ENCODE measurements at places on chromosomes 2 and 18.

- H3K27ac ChIP-seq = peak overlapping the region; percentile 83
- peak overlapping the region; percentile 49 for H3K4me3 ChIP-seq
- H3K4me1 ChIP-seq = peaks cover 68% of the 10 kb centered on the region
- H3K27me3 ChIP-seq = no peaks in the 10 kb centered on the region
These were observed 24.8 kb downstream of the SP3 start for GRCh38 chr2:173940208-173941020.

- H3K4me1 ChIP-seq = no peaks in the 10 kb centered on the region
- no peak overlapping the region for H3K4me3 ChIP-seq
- no peaks in the 10 kb centered on the region for H3K27me3 ChIP-seq
- H3K36me3 ChIP-seq = peaks cover 9% of the 10 kb centered on the region
- H3K27ac ChIP-seq = no peak overlapping the region
These were observed 552.5 kb upstream of the SALL3 start for GRCh38 chr18:78427081-78427480.

GRCh38 chr2:86275384-86275799 lies 62.0 kb downstream of the REEP1 start:
- H3K4me1 ChIP-seq = peaks cover 21% of the 10 kb centered on the region
- no peak overlapping the region for H3K27ac ChIP-seq
- H3K27me3 ChIP-seq = peaks cover 18% of the 10 kb centered on the region
- no peak for DNase-seq

- no peak overlapping the region for H3K27ac ChIP-seq
- H3K4me1 ChIP-seq = no peaks in the 10 kb centered on the region
- peaks cover 5% of the 10 kb centered on the region for H3K27me3 ChIP-seq
These were observed 3.2 kb downstream of the TEKT4 start for GRCh38 chr2:94874277-94874997.

- no peak overlapping the region for H3K27ac ChIP-seq
- H3K4me1 ChIP-seq = peaks cover 1% of the 10 kb centered on the region
- peaks cover 12% of the 10 kb centered on the region for H3K27me3 ChIP-seq
- no peak overlapping the region for H3K4me3 ChIP-seq
- peaks cover 5% of the 10 kb centered on the region for H3K36me3 ChIP-seq
These were observed 59.3 kb upstream of the SPP2 start for GRCh38 chr2:233991196-233991595.

- DNase-seq = no peak
- no peak within 1 kb of the TSS for H3K4me3 ChIP-seq
- H3K4me1 ChIP-seq = no peaks in the 10 kb centered on the region
- no peak within 1 kb of the TSS for H3K27ac ChIP-seq
- no peaks in the 10 kb centered on the region for H3K36me3 ChIP-seq
- peaks cover 21% of the 10 kb centered on the region for H3K27me3 ChIP-seq
These were observed at the start of gene INPP5D for GRCh38 chr2:233059797-233060500. Gene INPP5D (plus strand): TSS chr2:233060342. CDS start chr2:233060479, 137 bp downstream.

DNA sequence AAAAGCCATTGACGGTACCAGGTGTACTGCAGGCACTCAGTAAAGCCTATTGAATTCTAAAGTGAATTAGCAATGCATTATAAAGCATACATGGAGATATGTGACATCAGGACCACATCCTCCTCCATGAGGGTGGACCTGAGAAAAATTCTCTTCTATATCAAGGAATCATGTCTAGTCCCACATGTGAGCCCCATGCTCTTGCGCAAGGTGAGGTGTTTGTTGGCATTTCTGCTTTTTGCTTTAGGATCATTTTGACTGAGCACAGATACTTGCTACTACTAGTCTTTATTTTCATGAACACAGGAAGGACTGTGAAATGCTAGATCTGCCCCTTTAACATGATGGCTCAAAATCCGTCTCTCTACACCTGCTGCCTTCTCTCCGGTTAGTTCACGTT lies 183.9 kb downstream of the CD226 start:
- no peak for DNase-seq
- no peaks in the 10 kb centered on the region for H3K4me1 ChIP-seq
- H3K4me3 ChIP-seq = no peak overlapping the region
- peaks cover 6% of the 10 kb centered on the region for H3K27me3 ChIP-seq

GRCh38 chr2:137020452-137021196 lies 255.3 kb downstream of the THSD7B start:
- H3K4me3 ChIP-seq = no peak overlapping the region
- H3K4me1 ChIP-seq = no peaks in the 10 kb centered on the region
- DNase-seq = no peak
- H3K36me3 ChIP-seq = no peaks in the 10 kb centered on the region
- peaks cover 8% of the 10 kb centered on the region for H3K27me3 ChIP-seq

- H3K4me3 ChIP-seq = no peak overlapping the region
- H3K27me3 ChIP-seq = no peaks in the 10 kb centered on the region
- no peaks in the 10 kb centered on the region for H3K4me1 ChIP-seq
These were observed 624.0 kb upstream of the LRRTM4 start for GRCh38 chr2:78145997-78146722.

DNA sequence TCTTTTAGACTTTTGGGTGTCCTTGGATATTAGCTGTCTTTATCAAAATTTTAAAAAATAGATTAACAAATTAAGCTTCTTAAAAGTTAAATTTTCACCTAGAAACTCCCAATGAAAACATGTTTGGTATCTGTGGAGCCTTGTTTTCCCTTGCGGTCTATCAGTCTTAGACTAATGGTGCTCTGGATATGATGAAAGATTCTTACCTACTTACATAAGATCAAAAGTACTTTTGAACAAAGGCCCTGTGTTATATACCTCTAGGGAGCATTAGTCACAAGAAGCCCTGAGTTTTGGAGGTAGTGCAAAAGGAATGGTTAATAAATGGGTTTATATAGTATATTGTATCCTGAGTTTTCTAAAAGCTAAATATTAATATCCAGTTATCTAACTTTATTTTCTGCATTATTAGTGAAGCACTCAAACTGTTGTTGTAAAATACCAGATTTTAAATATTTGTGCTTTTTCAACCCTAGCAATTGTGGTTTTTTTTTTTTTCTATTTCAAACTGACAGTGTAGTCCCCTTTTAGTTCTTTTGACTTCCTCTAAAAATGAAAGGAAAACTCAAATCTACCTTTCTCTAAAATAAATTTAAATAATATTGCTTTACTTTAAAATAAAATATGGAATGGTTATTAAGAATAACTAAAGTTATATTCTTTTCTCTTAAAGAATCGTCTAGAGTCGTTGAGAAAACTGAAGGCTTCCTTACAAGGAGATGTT lies 18.1 kb downstream of the NDC80 start:
- H3K27me3 ChIP-seq = no peaks in the 10 kb centered on the region
- peaks cover 23% of the 10 kb centered on the region for H3K4me1 ChIP-seq
- no peak overlapping the region for H3K27ac ChIP-seq
- H3K36me3 ChIP-seq = peaks cover 8% of the 10 kb centered on the region
- DNase-seq = no peak

GRCh38 chr2:112712903-112713584 lies 7.8 kb upstream of the NT5DC4 start:
- H3K27me3 ChIP-seq = peaks cover 4% of the 10 kb centered on the region
- peak overlapping the region; percentile 53 for H3K4me3 ChIP-seq
- peak; percentile 56 for DNase-seq
- H3K27ac ChIP-seq = peak overlapping the region; percentile 87

DNA sequence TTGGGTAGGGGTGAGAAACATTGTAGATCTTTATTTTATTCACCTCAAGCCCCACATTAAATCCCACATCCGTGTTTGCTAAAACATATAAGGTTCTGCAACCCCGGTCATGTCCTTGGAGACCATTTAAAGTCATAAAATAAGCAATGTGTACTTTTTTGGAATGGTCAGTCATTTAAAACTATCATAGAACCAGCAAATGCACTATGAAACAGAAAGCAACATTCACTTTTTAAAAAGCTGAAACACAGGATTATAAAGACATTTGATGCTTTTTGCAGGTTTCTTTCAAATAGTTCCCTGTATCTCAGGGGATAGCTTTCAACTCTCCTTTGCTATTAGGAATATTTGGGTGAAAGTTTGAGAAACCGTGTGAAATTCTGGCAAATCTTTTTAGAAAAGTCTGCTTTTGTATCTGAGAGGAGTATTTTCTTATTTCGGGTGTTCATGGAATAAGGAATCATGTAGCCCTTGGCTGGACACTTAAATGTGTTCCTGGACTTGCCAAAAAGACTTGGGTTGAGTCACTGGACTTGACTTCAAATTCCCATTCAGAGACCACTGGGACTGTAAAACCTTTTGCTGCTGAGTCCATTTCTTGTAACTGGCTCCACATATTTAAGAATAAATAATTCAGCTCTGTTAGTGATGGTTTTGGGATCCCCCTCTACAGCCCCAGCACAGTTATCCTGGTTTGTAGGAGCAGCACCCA lies 5.9 kb upstream of the CETN1 start:
- H3K36me3 ChIP-seq = no peaks in the 10 kb centered on the region
- H3K4me1 ChIP-seq = no peaks in the 10 kb centered on the region
- no peak overlapping the region for H3K4me3 ChIP-seq
- no peak overlapping the region for H3K27ac ChIP-seq
- H3K27me3 ChIP-seq = peaks cover 36% of the 10 kb centered on the region
- DNase-seq = no peak

DNA sequence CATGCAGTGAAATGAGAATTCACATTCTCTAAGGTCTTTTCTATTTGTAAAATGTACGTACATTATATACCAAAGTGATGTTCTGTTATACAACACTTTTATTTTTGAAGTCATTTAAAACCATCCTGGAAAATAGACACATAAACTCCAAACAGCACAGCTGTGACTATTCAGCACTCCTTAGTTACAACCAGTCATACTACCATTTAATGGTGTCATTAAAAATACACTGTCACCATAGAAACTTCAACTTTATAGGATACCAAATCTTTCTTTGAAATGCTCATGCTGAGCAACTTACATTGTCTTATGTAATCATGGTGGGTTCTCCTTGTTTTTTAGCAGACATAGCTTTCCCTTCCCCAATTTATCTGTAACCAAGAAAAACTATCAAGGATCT lies 85.3 kb downstream of the METTL4 start:
- DNase-seq = no peak
- no peak overlapping the region for H3K27ac ChIP-seq
- peaks cover 38% of the 10 kb centered on the region for H3K4me1 ChIP-seq
- no peaks in the 10 kb centered on the region for H3K36me3 ChIP-seq
